ENCODE measurements at places on chromosomes 11 and 22. TPM values are rescaled to one million over a fixed set of nuclear protein-coding genes. Genes with fewer than 3 reads are reported as not detected.

DNA sequence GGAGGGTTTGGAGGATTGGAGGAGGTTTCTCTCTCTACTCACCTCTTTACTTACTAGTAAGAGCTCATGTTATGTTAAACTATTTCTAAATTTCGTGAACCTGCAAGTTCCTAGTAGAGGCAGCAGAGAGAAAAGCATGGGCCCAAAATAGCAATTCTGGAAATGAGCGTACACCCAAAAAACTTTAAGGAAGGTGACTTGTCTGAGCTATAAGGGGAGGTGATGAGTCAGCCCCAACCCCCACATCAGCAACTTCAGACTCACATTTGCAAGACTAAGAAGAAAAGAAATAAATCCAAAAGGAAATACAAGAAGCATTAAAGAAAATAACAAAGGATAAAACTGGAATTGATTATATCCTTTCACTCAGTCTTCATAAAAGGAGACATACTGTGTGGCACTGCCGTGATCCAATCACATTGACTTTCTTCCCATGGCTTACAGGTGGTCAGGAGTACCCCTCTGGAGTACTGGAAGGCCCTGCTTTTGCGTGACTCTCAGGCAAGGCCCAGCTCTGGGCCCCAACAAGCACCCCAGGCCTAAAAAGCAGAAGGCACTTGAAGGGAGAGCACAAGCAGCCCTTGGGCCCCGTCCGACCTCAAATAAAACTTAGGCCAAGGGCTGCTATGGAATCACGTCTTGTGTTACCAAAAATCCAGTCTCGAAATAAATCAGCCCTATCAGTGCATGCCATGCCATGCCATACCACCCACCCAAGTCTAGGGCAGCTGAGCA lies 14.3 kb downstream of the PACSIN2 start:
- peaks cover 73% of the 10 kb centered on the region for H3K4me1 ChIP-seq
- peak overlapping the region; percentile 47 for H3K27ac ChIP-seq
- H3K36me3 ChIP-seq, result peaks cover 4% of the 10 kb centered on the region

DNA sequence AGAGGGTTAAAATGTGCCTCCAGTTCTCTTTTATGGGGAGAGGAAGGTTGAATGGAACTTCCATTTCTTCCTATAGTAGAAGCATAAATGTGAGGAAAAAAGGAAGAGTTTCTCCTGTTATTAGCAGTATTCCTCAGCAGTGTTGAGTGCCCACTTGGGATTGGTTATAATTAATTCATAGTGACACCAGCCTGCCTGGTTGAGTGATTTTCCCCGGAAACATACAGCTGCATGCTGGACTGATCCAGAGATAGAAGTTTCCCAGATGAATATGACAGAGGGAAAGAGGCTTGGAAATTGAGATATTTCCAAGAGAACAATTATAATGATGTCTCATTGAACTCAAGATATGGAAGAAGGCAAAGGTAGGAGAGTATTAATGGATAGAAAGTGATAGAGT lies 28.3 kb downstream of the RAB39A start:
- H3K4me1 ChIP-seq, result peaks cover 4% of the 10 kb centered on the region
- no peak for DNase-seq
- H3K27me3 ChIP-seq, result peaks cover 15% of the 10 kb centered on the region
- no peaks in the 10 kb centered on the region for H3K36me3 ChIP-seq
- H3K4me3 ChIP-seq, result no peak overlapping the region
- no peak overlapping the region for H3K27ac ChIP-seq

- H3K27me3 ChIP-seq, result no peaks in the 10 kb centered on the region
- no peak for DNase-seq
- H3K27ac ChIP-seq, result no peak overlapping the region
- no peaks in the 10 kb centered on the region for H3K4me1 ChIP-seq
- no peak overlapping the region for H3K4me3 ChIP-seq
- H3K36me3 ChIP-seq, result no peaks in the 10 kb centered on the region
Measured at GRCh38 chr11:132429685-132430084, 1059.3 kb downstream of the NTM start.

DNA sequence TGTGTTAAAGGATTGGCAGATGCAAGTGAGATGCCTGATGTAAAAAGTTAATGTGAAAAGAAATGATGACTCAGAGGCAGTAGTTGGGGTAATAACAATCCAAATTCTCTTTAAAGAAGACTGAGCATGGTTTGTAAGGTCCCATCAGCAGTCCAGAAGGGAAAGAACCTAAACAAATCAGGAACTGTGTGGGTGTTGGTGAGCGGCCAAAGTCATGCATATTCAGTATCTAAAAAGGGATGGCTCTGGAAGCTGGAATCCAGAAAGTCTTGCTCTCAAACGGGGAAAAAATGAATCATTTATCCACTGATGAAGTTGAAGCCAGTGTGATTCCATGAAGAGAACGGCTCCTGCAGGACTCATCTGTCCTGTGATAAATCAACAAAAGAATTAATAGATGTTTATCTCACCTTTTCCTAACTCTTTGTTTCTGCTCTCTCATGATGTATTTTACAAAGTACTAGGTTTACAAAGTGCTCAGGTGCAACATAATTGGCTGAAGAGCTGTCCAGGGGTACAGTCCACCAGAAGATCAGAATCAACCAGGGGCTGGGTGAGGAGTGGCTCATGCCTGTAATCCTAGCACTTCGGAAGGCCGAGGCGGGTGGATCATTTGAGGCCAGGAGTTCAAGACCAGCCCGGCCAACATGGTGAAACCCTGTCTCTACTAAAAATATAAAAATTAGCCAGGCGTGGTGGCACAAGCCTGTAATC lies 20.5 kb upstream of the SORL1-AS1 start:
- H3K4me1 ChIP-seq, result peaks cover 77% of the 10 kb centered on the region
- H3K36me3 ChIP-seq, result peaks cover 84% of the 10 kb centered on the region
- no peak for DNase-seq
- no peak overlapping the region for H3K4me3 ChIP-seq
- no peaks in the 10 kb centered on the region for H3K27me3 ChIP-seq

DNA sequence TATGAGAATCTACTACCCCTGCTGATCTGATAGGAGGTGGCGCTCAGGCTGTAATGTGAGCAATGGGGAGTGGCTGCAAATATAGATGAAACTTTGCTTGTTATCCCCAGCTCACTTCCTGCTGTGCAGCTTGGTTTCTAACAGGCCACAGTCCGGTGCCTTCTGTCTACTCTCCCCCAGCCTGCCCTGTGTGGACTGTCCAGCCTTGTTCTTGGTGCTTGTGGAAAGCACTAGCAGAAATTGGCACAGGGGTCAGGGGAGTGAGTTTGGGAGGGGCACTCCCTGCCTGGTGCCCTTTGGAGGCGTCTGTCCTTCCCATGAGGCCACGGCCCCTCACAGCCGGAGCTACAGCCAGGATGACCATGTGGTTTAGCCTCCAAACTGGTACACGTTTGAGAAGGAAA lies 14.3 kb downstream of the MOV10L1 start:
- peaks cover 2% of the 10 kb centered on the region for H3K27me3 ChIP-seq
- no peak overlapping the region for H3K4me3 ChIP-seq
- peaks cover 46% of the 10 kb centered on the region for H3K4me1 ChIP-seq

DNA sequence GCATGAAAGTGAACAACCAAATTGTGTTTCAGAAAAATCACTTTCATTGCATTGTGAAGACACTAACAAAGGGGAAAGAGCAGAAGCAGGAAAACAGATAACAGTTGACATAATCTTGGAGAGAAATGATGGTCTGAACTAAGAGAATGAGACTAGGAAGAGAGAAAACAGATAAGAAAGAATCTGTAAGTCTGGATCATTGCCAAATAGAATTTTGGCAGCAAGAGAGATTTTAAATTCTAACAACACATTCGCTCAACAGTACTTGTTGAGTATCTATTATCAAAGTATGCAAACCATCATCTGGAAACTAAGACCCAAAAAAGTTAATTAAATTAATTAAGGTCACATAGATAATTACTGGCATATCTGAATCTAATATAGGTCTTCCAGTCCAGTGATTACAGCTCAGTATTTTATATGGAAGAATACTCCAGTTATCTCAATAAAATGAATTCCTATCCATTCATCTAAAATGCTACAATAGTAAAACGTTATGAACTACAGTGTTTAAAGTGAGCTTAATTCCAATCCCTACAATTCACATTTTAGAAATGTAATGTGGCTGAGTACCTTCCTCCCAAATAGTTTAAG lies 166.7 kb upstream of the FAT3 start:
- no peaks in the 10 kb centered on the region for H3K36me3 ChIP-seq
- H3K4me1 ChIP-seq, result no peaks in the 10 kb centered on the region
- no peak for DNase-seq

DNA sequence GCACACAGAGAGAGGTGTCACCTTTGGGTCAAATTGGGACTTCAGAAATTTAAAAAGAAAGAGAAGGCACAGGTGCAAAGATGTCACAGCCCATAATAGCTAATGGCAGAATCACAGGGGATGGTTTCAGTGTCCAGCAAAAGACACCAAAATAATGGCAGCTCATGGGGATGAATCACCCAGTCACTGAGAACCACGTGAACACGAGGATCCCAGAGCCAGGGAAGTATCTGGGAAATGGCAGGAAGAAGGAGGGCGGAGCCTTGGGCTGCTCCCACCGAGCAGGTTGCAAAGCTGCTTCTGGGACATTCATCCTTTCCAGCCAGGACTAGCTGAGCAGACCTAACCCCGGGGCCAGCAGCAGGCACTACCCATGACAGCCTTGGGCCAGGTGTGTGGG lies 45.6 kb downstream of the TRMU start:
- DNase-seq, result no peak
- H3K27ac ChIP-seq, result no peak overlapping the region
- no peaks in the 10 kb centered on the region for H3K4me1 ChIP-seq
- H3K36me3 ChIP-seq, result no peaks in the 10 kb centered on the region
- no peaks in the 10 kb centered on the region for H3K27me3 ChIP-seq

- no peak for DNase-seq
- no peak overlapping the region for H3K4me3 ChIP-seq
- no peak overlapping the region for H3K27ac ChIP-seq
- no peaks in the 10 kb centered on the region for H3K4me1 ChIP-seq
Measured at GRCh38 chr11:19849107-19849789, 136.6 kb downstream of the NAV2 start.

DNA sequence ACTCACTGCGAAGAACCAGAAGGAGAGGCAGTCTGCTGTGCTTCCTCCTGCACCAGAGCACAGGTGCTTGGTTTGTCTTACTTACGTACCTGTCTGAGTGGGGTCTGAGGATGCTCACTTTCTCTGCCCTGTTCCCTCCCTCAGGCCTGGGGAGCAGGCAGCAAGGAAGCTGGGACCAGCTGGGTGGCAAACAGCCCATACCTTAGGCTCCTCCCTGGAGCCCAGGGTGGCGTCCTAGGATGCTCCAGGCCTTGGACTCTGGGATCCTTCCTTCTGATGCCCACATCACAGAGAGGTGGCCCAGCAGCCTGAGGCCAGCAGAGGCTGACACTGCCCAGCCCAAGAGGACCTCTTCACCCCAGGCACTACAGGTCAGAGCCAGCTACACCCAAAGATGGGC lies 593.2 kb downstream of the BRD1 start:
- H3K36me3 ChIP-seq, result no peaks in the 10 kb centered on the region
- no peak overlapping the region for H3K27ac ChIP-seq
- no peaks in the 10 kb centered on the region for H3K4me1 ChIP-seq
- no peak overlapping the region for H3K4me3 ChIP-seq
- no peaks in the 10 kb centered on the region for H3K27me3 ChIP-seq
- no peak for DNase-seq

DNA sequence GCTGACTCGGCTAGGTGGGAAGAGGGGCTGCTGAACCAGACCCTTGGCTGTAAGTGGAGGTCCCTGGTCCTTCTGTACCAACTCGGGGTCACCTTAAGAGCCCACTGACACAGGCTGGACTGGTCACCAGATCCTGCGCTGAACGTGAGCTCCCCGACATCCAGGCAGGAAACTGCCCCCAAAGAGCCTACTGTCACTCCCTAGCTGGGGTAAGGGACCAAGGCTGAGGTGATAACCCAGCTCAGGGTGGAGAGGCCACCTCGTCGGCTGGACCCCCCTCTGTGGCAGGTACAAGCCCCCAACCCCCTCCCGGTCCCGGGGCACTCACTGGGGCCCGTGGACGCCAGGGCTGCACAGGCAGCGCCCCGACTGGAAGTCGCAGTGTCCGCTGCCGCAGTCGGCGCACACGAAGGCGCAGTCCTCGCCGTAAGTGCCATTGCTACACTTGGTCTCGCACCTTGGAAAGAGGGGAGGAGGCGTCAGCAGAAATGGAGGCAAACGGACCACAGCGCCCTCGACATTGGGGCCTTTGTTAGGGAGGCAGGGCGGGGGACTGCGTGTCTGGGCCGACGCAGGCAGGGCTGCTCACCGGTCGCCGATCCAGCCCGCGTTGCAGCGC lies 7.4 kb downstream of the SCARF2 start:
- peak overlapping the region; percentile 76 for H3K4me3 ChIP-seq
- peaks cover 19% of the 10 kb centered on the region for H3K4me1 ChIP-seq
- no peak overlapping the region for H3K27ac ChIP-seq
- peaks cover 65% of the 10 kb centered on the region for H3K27me3 ChIP-seq
- H3K36me3 ChIP-seq, result no peaks in the 10 kb centered on the region

- DNase-seq, result no peak
- H3K27me3 ChIP-seq, result no peaks in the 10 kb centered on the region
- no peaks in the 10 kb centered on the region for H3K4me1 ChIP-seq
Measured at GRCh38 chr11:42923651-42924050, 388.1 kb upstream of the API5 start.

- no peak overlapping the region for H3K27ac ChIP-seq
- no peak overlapping the region for H3K4me3 ChIP-seq
- DNase-seq, result no peak
- no peaks in the 10 kb centered on the region for H3K4me1 ChIP-seq
Measured at GRCh38 chr11:134856056-134856971, 444.3 kb upstream of the B3GAT1 start.

DNA sequence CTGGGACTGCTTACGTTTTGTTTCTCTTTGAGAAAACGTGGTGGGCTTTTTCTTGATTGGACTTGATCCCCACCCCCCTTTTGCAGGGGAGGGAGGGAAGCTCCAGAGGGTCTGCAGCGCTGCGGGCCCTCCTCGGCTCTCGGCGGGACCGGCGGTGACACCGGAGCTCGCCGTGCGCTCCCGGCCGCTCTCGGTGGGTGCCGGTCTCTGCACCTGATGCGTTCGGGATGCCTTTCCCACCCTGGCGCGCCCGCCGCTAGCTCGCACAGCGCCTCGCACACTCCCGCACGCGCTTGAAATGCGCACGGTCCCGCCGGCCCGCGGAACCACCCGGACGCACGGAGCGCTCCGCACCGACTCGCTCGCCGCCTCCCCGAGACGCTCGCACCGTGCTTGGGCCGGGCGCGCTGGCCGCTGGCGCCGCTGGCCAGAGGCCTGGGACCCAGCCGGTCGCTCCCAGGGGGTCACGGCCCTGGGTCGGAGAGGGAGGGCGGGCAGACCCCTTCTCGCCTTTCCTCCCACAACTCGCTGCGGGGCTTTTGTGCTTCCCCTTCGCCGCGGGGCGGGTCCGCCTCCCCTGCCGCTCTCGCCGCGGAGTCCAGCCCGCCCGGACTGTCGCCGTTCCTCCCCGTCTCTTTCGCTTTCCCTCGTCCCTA lies 1.0 kb downstream of the ZBTB16 start:
- peaks cover 46% of the 10 kb centered on the region for H3K27me3 ChIP-seq
- H3K36me3 ChIP-seq, result peaks cover 13% of the 10 kb centered on the region
- H3K27ac ChIP-seq, result peak overlapping the region; percentile 61
- peak; percentile 47 for DNase-seq
- H3K4me3 ChIP-seq, result peak overlapping the region; percentile 83

SLC15A3 gene
- 2.2 TPM for total RNA-seq

ILK gene
- 197 TPM for total RNA-seq

CABP4 gene
- 1.9 TPM for total RNA-seq

FGF3 gene
- total RNA-seq, result not detected

BLID gene
- total RNA-seq, result not detected

NLRP10 gene
- total RNA-seq, result not detected

POU2AF3 gene
- total RNA-seq, result not detected

MIAT gene
- 26.3 TPM for total RNA-seq

FIBIN gene
- not detected for total RNA-seq
